Stimulated activated CD4-positive, alpha-beta T cell treated with anti-CD3 and anti-CD28 coated beads, Interleukin-15, amount 100 ng/mL, for 24 hours (primary cell): ENCODE measurements at places on chromosomes 5 and 9.

GRCh38 chr5:116876240-116876840 lies 301.7 kb upstream of the SEMA6A start:
- DNase-seq = no peak

GRCh38 chr9:98491231-98491651 lies 217.5 kb downstream of the GABBR2 start:
- DNase-seq = no peak

- no peak for DNase-seq
Observed at GRCh38 chr9:89342948-89343347, 24.6 kb downstream of the SECISBP2 start.

DNA sequence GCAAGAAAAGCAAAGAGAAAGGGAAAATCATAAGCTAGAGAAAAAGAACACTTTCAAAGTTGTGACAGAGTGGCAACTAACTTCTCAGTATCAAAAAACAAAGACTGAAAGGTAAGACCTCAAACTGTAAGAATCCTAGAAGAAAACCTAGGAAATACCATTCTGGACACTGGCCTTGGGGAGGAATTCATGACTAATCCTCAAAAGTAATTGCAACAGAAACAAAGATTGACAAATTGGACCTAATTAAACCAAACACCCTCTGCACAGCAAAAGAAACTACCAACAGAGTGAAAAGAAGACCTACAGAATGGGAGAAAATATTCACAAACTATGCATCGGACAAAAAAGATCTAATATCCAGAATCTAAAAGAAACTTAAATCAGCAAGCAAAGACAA lies 79.1 kb downstream of the FEM1C start:
- DNase-seq = no peak

DNA sequence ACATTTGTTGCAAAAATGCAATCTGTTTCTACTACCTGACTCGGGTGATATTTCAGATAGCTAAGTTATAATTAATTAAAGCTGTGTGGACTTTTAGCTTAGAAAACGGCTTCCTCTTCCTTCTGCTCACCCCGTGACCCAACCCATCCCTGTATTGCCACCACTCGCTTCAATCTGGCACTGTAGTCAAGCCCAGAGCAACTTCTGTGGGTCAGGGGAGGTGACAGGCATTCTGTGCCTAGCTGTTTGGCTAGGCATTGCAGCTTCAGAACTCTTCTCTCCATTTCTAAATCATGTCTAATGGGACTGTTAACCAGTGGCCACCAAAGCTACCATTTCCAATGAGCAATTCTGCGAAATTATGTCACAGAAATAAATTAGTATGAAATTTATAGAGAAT lies 179.7 kb upstream of the TLX3 start:
- no peak for DNase-seq

- no peak for DNase-seq
Observed at GRCh38 chr9:35906923-35907699, 1.1 kb downstream of the HRCT1 start.
